Natural killer cell (primary cell): ENCODE measurements at places on chromosomes 7 and 10. TPM values are rescaled to one million over a fixed set of nuclear protein-coding genes. Genes with fewer than 3 reads are reported as not detected.

FGFR2 gene
- total RNA-seq = not detected

ARHGEF5 gene
- 2.1 TPM for total RNA-seq

MYPN gene
- total RNA-seq = not detected

SSC4D gene
- total RNA-seq = not detected

SEMA3D gene
- total RNA-seq = not detected

MYO3A gene
- total RNA-seq = not detected

CTNNA3 gene
- not detected for total RNA-seq

CH25H gene
- total RNA-seq = 0.20 TPM

CRYGN gene
- total RNA-seq = not detected

LRRD1 gene
- total RNA-seq = not detected

TFPI2 gene
- not detected for total RNA-seq

ATG9B gene
- 4.4 TPM for total RNA-seq

ENTPD1 gene
- total RNA-seq = 3.1 TPM

ITGB8 gene
- total RNA-seq = 12.8 TPM

AKR1C3 gene
- 140 TPM for total RNA-seq

BMPER gene
- 0.64 TPM for total RNA-seq

GRCh38 chr10:119976421-119976820 is 83.9 kb downstream of the SEC23IP start:
- H3K36me3 ChIP-seq = no peaks in the 10 kb centered on the region
- no peaks in the 10 kb centered on the region for H3K27me3 ChIP-seq
- H3K4me1 ChIP-seq = no peaks in the 10 kb centered on the region
- DNase-seq = no peak

DNA sequence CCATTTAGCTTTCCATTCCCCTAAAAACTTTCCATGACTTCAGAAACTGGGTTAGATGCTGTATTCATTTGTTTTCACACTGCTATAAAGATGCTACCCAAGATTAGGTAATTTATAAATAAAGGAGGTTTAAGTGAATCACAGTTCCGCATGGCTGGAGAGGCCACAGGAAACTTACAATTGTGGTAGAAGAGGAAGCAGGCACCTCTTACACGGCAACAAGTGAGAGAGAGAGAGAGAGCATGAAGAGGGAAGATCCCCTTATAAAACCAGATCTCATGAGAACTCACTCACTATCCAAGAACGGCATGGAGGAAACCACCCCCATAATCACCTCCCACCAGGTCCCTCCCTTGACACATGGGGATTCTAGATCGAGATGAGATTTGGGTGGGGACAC is 336.8 kb downstream of the TFEC start:
- H3K27ac ChIP-seq = no peak overlapping the region
- H3K4me3 ChIP-seq = no peak overlapping the region
- no peaks in the 10 kb centered on the region for H3K36me3 ChIP-seq
- no peaks in the 10 kb centered on the region for H3K27me3 ChIP-seq

DNA sequence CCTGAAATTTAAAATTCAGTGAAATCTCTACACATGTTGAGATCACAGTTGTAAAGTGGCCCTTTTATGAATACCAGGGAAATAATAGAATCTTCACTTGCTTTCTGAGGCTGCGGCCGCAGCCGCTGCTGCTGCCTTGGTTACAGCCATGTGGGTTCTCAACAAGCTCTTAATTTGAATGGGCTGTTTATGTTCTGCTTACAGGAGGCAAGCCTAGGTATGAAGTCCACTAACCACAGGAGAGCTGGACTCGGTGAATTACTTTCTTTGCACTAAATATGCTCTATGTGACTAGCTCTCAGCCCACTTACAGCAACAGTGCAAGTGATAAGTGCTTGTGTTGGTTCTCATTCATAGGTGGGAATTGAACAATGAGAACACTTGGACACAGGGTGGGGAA is 410.8 kb downstream of the SFMBT2 start:
- H3K36me3 ChIP-seq = no peaks in the 10 kb centered on the region
- DNase-seq = peak; percentile 24
- H3K27ac ChIP-seq = no peak overlapping the region
- no peak overlapping the region for H3K4me3 ChIP-seq

- H3K27ac ChIP-seq = no peak overlapping the region
- no peak overlapping the region for H3K4me3 ChIP-seq
- DNase-seq = no peak
- H3K27me3 ChIP-seq = no peaks in the 10 kb centered on the region
- no peaks in the 10 kb centered on the region for H3K36me3 ChIP-seq
- H3K4me1 ChIP-seq = peaks cover 3% of the 10 kb centered on the region
These were observed 89.3 kb upstream of the PRKCQ start for GRCh38 chr10:6669269-6669859.

- H3K4me3 ChIP-seq = no peak overlapping the region
- H3K27ac ChIP-seq = no peak overlapping the region
These were observed 6.1 kb upstream of the GUSB start for GRCh38 chr7:65988084-65988483.

- no peaks in the 10 kb centered on the region for H3K36me3 ChIP-seq
- no peaks in the 10 kb centered on the region for H3K27me3 ChIP-seq
- no peaks in the 10 kb centered on the region for H3K4me1 ChIP-seq
- no peak overlapping the region for H3K27ac ChIP-seq
These were observed 360.4 kb downstream of the PARD3 start for GRCh38 chr10:34454590-34455261.

- H3K4me1 ChIP-seq = no peaks in the 10 kb centered on the region
- no peak for DNase-seq
- H3K36me3 ChIP-seq = no peaks in the 10 kb centered on the region
These were observed 364.1 kb downstream of the TNS3 start for GRCh38 chr7:47217570-47218360.

- no peaks in the 10 kb centered on the region for H3K36me3 ChIP-seq
- no peak overlapping the region for H3K27ac ChIP-seq
- DNase-seq = no peak
- no peaks in the 10 kb centered on the region for H3K4me1 ChIP-seq
- H3K27me3 ChIP-seq = no peaks in the 10 kb centered on the region
- H3K4me3 ChIP-seq = no peak overlapping the region
These were observed 89.1 kb downstream of the MMRN2 start for GRCh38 chr10:86868353-86868752.

GRCh38 chr10:93083743-93084539 is 10.2 kb downstream of the CYP26A1 start:
- no peaks in the 10 kb centered on the region for H3K27me3 ChIP-seq
- no peaks in the 10 kb centered on the region for H3K36me3 ChIP-seq
- H3K4me3 ChIP-seq = no peak overlapping the region
- H3K27ac ChIP-seq = no peak overlapping the region

- no peaks in the 10 kb centered on the region for H3K4me1 ChIP-seq
- H3K27ac ChIP-seq = no peak overlapping the region
- no peak for DNase-seq
- no peak overlapping the region for H3K4me3 ChIP-seq
These were observed 148.6 kb downstream of the NRCAM start for GRCh38 chr7:108307595-108307994.

- no peak for DNase-seq
- H3K4me1 ChIP-seq = no peaks in the 10 kb centered on the region
- H3K4me3 ChIP-seq = no peak overlapping the region
- no peaks in the 10 kb centered on the region for H3K36me3 ChIP-seq
- no peak overlapping the region for H3K27ac ChIP-seq
These were observed 97.5 kb downstream of the ZNF365 start for GRCh38 chr10:62471711-62472110.

DNA sequence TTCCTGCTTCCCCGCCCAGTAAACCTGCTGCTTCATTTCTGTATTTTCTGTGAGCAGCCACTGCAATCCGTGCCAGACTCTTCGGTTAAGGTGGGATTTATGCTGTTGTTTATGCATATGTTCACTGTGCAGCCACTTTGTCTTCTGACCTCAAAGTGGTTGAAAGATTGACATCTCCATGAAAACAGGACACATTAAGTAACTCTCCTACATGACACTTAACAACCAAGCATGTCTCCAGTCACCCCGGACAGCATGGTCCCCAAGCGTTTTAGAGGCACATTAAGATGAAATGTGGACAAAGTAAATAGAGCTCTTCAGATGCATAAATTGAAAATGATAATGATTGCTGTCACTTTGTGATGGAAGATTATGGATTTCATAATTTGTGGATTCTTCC is 421.3 kb downstream of the GFRA1 start:
- H3K27ac ChIP-seq = no peak overlapping the region
- H3K4me1 ChIP-seq = no peaks in the 10 kb centered on the region
- no peaks in the 10 kb centered on the region for H3K27me3 ChIP-seq
- no peak for DNase-seq
- H3K4me3 ChIP-seq = no peak overlapping the region
- no peaks in the 10 kb centered on the region for H3K36me3 ChIP-seq

GRCh38 chr10:69780077-69780476 is 21.6 kb upstream of the COL13A1 start:
- DNase-seq = no peak
- no peak overlapping the region for H3K4me3 ChIP-seq
- no peaks in the 10 kb centered on the region for H3K4me1 ChIP-seq
- no peak overlapping the region for H3K27ac ChIP-seq
- peaks cover 2% of the 10 kb centered on the region for H3K27me3 ChIP-seq

- H3K36me3 ChIP-seq = no peaks in the 10 kb centered on the region
- H3K4me3 ChIP-seq = no peak overlapping the region
- DNase-seq = no peak
- H3K27ac ChIP-seq = no peak overlapping the region
- H3K4me1 ChIP-seq = no peaks in the 10 kb centered on the region
These were observed 134.3 kb upstream of the PDE1C start for GRCh38 chr7:32204361-32205018.

GRCh38 chr10:28984431-28984830 is 304.4 kb upstream of the LYZL1 start:
- no peaks in the 10 kb centered on the region for H3K27me3 ChIP-seq
- DNase-seq = no peak
- no peak overlapping the region for H3K4me3 ChIP-seq
- no peak overlapping the region for H3K27ac ChIP-seq
- peaks cover 4% of the 10 kb centered on the region for H3K4me1 ChIP-seq

DNA sequence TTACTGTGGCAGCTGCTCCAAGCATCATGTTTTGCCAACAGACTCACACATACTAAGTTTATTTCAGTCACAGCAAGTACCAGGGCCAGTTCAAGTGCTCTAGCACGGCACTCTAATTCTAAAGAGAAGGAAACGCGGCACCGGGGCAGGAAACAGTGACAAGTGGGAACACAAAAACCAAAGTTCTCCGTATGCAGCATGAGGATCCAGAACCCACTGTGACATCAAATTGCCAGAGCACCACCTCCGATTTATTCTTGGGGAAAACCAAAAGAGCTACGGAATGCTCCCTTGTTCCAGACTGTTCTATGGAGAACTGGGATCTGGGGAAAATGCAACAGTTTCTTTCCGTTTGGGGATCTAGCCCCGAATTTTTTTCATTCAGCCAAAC is 448 bp upstream of the PTER start:
- peak; percentile 57 for DNase-seq
- H3K4me3 ChIP-seq = peak overlapping the region; percentile 63

- no peaks in the 10 kb centered on the region for H3K36me3 ChIP-seq
- no peak for DNase-seq
- H3K4me1 ChIP-seq = peaks cover 8% of the 10 kb centered on the region
These were observed 5.2 kb downstream of the GRIFIN start for GRCh38 chr7:2471022-2471329.

DNA sequence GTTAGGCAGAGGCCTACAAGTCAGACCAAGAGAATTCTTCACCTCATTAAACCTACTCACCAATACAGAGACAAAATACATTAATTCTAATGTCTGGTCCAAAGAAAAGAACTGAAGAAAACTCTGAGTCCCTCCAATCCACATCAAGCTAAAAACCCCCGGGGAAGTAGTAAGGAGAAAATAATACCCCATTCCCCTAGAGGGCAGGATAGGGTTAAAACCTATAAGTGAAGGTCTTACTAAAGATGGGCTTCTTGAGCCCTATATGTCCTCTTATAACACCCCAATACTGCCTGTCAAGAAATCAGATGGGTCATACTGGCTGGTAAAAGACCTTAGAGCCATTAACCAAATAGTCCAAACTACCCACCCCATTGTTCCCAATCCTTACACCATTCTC is 141.3 kb upstream of the TMEM106B start:
- no peaks in the 10 kb centered on the region for H3K27me3 ChIP-seq
- no peaks in the 10 kb centered on the region for H3K36me3 ChIP-seq
- no peaks in the 10 kb centered on the region for H3K4me1 ChIP-seq
- H3K27ac ChIP-seq = no peak overlapping the region
- no peak for DNase-seq

DNA sequence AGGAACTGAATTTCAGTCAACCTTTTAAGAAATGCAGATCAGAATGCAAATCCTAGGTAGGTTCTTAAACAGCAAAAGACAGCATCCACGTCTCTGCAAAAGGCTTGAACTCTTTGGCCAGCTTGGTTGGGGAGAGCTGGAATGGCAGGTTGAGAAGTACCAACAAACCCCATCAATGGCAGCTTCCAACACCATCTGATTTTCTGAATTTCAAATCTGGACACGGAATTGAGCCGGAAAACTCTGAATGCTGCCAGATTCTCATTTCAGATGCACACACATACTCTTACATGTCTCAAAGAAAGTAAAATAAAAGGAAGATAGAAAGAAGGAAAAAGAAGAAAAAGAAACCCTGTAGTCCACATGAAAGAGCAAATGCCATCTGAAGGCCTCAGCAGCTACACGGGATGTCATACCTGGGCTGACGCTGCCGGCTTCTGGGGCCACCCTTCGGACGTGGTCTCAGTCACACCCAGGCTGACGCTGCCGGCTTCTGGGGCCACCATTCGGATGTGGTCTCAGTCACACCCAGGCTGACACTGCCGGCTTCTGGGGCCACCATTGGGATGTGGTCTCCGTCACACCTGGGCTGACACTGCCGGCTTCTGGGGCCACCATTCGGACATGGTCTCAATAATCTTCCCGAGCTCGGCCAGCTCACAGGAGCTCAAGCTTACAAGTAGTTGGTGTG is 165.3 kb downstream of the PTPRN2 start:
- no peak for DNase-seq
- no peak overlapping the region for H3K27ac ChIP-seq
- no peaks in the 10 kb centered on the region for H3K36me3 ChIP-seq
- H3K4me1 ChIP-seq = no peaks in the 10 kb centered on the region
- no peaks in the 10 kb centered on the region for H3K27me3 ChIP-seq
- no peak overlapping the region for H3K4me3 ChIP-seq

DNA sequence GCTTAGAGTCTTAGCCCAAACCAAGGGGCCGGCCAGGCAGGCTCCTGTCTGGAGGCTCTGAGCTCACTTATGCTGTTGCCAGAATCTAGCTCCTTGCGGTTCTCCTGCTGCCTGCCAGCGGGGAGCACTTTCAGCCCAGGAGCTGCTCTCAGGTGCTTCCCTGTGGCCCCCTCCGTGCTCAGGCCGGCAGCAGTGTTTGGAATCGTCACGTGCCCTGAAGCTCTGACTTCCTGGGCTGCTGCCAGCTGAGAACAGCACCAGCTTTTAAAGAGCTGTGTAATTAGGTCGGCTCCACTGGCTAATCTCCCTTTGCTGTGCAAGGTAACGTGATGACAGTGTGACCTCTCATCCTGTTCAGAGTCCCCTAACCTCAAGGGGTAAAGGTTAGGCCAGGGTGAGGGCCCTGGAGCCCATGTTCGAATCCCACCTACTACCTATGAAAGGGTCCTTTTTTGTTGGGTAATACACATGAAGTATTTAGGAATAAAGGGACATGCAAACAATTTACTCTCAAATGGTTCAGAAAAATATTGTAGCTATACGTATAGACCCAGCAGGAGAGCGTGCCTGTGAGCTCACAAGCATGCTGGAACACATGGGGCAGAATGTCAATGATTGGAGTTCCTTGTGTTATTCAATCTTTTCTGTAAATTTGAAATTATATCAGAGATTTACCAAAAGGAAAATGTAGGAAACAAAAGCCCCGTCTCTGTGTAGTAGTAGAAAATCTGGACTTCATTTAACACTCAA is 16.6 kb downstream of the ZNF862 start:
- H3K4me3 ChIP-seq = no peak overlapping the region
- H3K4me1 ChIP-seq = peaks cover 3% of the 10 kb centered on the region
- H3K27ac ChIP-seq = no peak overlapping the region
- H3K27me3 ChIP-seq = no peaks in the 10 kb centered on the region
- no peak for DNase-seq
